ENCODE measurements at places on chromosomes 5 and 9.

- no peak for DNase-seq
These were observed 251.2 kb upstream of the RORB start for GRCh38 chr9:74245866-74246497.

DNA sequence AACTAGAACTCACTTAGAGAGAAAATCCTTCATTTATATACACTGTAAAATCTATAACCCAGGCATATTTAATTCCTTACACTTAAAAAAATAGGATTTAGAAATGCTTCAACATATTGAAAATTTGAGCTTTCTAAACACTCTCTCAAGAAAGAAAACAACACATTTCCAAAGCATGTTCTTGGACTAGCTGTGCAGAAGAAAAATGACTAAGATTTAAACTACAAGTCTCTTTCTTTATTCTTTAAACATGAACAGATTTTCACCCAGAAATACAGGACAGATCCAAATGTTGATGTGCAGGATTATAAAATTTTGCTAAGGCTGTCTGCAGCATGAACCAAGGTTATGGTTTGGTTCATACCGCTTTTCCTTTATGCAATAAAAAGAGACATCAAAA, 77.7 kb upstream of the TUSC1 start:
- DNase-seq: no peak

DNA sequence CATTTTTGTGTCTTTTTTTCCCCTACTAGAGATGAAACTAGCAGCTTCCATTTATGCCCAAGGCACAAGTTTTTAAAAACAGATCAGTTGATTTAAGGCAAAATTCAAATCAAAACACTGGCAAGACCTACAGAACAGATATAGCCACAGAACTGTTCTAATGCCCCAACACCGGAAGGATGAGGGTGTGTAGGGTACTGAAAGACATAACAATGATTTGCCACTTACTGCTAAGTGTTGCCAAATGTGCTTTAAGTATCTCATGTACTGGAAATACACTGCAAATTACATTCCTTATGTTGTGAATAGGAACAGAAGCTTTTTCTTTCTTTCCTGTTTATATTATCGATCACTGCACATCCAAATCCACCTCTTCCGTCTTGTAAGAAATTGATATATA, 189.0 kb downstream of the CETN3 start:
- no peak for DNase-seq

- DNase-seq: no peak
These were observed 33.8 kb upstream of the PTGS1 start for GRCh38 chr9:122336866-122337555.

DNA sequence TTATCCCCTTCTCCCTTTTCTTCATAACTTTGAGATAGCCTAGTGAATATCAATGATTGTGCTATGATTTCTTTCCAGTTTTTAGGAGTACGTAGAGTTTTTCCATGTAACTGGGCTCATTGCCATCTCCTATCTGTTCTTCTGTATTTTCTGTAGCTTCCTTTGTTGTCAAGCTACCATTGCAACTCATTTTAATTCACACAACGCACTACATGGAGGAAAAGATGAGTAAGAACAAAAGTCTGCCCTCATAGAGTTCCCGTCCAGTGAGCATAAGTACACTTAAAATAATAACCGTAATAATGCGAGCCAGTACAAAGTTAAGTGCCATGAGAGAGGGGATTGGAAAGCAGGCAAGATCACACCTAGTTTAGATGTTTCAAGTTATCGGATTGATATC, 177.7 kb downstream of the PAM start:
- DNase-seq: no peak

GRCh38 chr5:65037831-65038815, 269.4 kb downstream of the CWC27 start:
- no peak for DNase-seq

GRCh38 chr9:115134941-115135340, 17.0 kb upstream of the TNC start:
- no peak for DNase-seq

GRCh38 chr5:122844136-122844909, 1.1 kb upstream of the SNX24 start:
- no peak for DNase-seq

GRCh38 chr9:18799428-18799827, 233.6 kb downstream of the SAXO1 start:
- no peak for DNase-seq

DNA sequence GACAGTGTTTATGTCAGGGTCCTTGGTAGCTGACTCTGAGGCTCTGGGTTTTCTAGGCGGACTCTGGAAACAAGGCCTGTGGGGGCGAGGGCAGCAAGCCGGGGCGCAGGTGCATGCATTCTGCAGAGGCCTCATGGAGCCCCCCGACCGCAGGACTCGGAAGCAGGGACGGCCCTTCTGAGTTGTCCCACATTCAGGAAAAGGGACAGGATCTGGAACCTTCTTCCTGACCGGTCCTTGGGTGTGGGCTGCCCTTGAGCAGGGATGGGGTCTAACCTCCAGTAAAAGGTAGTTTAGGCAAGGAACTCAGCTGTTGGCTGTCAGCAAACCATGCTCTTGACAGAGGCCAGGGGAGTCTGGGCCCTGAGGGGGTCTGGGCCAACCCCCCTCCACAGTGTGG, 7.4 kb upstream of the COL5A1 start:
- no peak for DNase-seq

- DNase-seq: no peak
These were observed 85.0 kb upstream of the TAF11L2 start for GRCh38 chr5:17412760-17413671.

DNA sequence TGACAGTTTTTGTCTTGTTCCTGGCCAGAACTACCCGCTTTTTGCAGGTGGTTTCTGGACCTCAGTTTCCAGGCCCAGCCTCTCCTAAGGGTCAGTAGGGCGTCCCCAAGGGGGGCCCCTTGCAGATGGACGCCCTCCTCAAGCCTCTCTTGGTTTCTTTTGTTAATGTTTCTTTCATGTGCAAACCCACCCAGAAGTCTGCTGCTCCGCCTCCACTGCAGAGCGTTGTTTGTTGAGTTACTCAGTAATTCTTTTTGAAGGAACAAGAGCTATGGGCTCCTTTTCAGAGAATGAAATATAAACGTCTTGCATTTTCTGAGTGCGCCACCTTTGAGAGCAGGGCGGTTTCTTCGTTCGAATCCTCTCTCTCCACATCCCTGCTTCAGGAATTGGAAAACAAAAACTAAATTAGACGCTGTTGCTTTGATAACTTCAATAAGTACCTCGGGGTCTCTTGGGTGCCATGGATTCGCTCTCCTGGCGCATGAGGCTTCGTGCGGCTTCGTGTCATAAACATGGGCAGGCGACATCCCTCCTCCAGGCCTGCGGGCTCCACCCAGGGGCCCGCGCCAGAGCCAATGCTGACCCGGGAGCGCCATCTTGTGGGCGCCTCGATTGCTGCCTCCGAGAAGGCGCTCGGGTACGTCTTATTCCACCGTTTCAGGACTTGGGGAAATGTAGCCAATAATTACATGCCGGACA, 38.3 kb upstream of the CKMT2 start:
- DNase-seq: peak; percentile 65

DNA sequence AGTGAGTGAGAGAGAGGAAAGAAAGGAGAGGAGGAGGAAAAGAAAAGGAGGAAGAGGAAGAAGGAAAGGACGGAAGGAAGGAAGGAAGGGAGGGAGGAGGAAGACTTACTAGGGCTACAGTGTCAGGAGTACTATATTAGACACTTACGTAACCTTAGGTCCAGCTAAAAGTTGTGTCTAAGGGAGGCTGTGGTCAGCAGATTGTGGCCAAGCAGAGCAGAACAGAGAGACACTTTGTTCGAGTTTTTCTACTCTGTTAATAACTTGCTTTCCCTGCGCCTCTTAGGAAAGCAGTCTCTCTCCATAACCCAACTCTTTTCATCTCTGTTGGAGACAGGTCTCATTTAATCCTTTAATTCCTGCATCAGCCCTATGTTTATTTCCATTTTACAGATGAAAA, 138.9 kb downstream of the KCNN2 start:
- no peak for DNase-seq

GRCh38 chr9:81690251-81690851, 1.0 kb upstream of the TLE1 start:
- no peak for DNase-seq

- no peak for DNase-seq
These were observed 320.1 kb downstream of the TRPM3 start for GRCh38 chr9:70801181-70801829.

GRCh38 chr5:8773046-8773615, 772.7 kb downstream of the SEMA5A start:
- no peak for DNase-seq

DNA sequence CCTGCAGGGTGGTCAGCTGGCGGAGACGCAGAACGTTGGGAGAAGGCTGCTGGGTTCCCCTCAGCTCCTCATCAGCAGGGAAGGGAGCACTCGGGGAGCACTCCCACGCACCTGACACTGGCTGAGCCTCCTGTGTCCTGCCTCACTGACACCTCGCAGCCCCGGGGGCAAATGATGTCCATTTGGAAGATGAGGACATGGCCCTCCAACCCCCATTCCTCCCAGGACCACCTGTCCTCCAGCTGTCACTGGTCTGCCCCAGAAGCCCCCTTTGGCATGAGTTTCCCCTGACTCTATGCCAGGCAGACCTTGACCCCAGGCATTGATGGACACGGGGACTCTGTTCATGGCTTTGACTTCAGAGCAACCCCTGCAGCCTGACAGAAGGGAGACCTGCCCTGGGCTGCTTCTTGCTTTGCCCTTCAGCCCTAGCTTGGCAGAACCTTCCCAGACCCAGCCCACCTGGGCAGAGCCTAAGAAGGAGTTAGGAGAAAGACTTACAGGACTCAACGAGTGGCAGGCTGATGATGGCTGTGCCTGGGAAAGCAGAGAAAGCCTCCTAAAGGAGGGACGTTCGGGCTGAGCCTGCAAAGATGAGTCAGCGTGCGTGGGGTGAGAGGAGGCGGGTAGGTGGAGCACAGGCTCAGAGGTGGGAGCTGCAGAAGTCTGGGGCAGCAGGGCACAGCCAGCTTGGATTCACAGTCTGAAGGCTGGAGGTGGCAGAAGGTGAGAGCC, 90.6 kb downstream of the LMX1B start:
- peak; percentile 50 for DNase-seq

- DNase-seq: no peak
These were observed 124.1 kb upstream of the ACO1 start for GRCh38 chr9:32260151-32260862.

- no peak for DNase-seq
These were observed 221.9 kb downstream of the GABRG2 start for GRCh38 chr5:162289489-162289888.

GRCh38 chr9:89923174-89923573, 318.4 kb downstream of the GADD45G start:
- no peak for DNase-seq

DNA sequence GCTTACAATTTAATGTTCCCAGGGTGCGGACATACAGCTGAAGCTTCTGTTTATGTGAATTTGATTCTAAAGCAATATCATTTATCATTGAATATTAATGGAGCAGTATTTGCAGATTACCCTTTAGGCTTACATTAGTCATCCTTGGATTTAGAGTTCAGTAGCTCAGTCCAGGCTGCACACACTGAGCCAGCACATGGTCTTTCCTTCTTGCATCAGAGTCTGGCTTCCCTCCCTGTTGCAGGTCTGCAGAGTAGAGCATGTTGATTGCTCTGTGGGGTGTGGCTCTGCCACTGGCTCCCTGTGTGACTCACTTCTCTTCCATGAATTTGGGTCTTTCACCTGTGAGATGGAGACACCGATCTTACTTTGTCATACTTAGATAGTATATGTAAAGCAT, 36.8 kb downstream of the NSG2 start:
- DNase-seq: no peak

DNA sequence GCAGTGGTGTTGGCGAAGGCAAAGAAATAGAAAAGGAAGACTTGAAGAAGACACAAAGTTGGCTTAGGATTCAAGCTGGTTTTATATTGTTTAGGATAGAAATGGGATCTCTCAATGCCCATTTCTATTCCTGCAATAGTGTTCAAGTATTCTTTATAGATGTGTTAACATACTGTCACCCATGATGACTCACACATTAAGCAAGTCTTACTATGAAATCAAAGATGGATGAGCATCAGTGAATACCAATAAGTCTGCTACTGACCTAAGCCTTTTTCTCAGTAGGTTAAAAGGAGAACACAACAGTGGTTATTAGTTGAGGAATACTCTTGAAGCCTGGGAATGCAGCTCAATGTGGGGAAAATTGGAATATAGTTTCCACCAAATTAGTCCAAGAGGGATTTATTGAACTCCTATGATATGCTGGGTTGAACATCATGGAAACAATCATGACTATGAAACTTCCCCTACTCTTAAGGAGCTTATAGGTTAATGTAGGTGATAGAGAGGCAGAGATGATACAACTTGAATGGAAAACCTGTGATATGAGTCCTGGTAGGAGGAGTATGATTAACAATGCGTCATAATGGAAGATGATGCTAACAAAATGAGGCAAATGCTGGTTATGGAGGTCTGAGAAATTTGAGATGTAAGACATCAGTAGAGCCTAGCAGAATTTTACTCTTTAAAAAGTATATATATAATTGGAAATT, 417.1 kb upstream of the DAP start:
- no peak for DNase-seq

DNA sequence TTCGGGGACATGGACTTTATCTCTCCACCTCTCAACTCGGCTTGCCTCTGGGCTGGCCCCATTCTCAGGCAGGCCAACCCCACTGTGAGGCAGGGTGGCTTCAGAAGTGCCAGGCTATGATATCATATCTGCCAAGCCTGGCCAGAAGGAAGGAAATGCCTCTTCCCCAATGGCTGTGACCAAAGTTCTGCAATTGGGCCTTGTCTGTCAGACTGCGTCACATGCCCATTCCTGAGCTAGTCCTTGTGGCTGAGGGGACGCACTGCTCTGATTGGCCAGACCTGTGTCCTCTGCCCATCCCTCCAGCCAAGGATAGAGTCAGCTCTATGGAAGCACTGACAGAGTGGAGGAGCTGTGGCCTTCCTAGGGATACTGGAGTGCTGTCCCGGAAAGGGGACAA, 11.9 kb downstream of the SMIM23 start:
- DNase-seq: no peak

DNA sequence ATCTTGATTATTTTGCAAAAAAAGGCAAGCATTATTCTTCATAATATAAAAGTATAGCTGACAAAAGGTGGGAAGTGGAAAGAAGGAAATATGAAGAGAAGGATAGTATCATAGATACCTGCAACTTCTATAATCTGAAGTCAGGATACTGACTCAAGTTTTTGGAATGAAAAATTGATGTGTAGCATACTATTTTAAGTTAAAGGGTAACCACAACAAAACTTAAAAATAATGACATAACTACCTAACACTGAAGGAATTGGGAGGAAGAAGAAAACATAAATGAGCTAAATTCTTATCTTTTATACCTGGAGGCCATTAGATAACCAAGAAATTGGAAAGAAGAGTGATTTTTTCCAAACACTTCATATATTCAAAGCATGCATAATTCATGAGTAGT, 51.8 kb upstream of the TLE1 start:
- no peak for DNase-seq

GRCh38 chr5:135246923-135247795, 151.9 kb downstream of the MACROH2A1 start:
- no peak for DNase-seq

GRCh38 chr5:50576686-50577256, 89.7 kb upstream of the PARP8 start:
- DNase-seq: no peak

GRCh38 chr9:16048129-16048528, 495.3 kb downstream of the CCDC171 start:
- DNase-seq: no peak

- no peak for DNase-seq
These were observed 46.1 kb downstream of the TNFSF15 start for GRCh38 chr9:114759512-114760341.

GRCh38 chr5:143341807-143342570, 61.5 kb downstream of the NR3C1 start:
- DNase-seq: no peak

Data from stimulated activated CD4-positive, alpha-beta T cell treated with anti-CD3 and anti-CD28 coated beads, TNF-alpha, amount 100 ng/mL, for 4 hours (primary cell).